ENCODE measurements at places on chromosomes 11 and 22.

- no peak for DNase-seq
Measured at GRCh38 chr11:91967691-91968045, 256.9 kb upstream of the FAT3 start.

- no peak for DNase-seq
Measured at GRCh38 chr22:37697538-37697835, 639 bp downstream of the TRIOBP start.

DNA sequence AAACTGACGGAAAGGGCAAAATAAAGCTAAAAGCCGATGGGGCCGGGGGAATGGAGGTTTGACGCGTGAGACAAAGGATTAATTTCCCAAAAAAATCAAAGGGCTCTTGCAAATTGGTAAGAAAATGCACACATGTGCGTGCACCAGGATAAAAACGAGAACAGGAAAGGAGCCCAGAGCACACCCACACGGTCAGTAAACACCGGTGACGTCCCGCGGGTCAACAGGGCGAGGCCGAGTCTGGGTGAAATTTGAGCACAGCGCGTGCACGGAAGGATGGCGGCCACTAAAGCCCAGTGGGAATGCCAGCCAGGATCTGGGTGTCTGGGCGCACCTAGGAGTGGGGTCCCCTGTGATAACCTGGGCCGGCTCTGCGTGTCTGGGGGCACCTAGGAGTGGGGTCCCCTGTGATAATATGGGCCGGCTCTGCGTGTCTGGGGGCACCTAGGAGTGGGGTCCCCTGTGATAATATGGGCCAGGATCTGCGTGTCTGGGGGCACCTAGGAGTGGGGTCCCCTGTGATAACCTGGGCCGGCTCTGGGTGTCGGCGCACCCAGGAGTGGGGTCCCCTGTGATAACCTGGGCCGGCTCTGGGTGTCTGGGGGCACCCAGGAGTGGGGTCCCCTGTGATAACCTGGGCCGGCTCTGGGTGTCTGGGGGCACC lies 44.4 kb downstream of the BRSK2 start:
- DNase-seq = no peak

GRCh38 chr22:18060646-18061620 lies 16.9 kb upstream of the PEX26 start:
- no peak for DNase-seq

- no peak for DNase-seq
Measured at GRCh38 chr11:83222499-83222898, 29.0 kb downstream of the ANKRD42 start.

DNA sequence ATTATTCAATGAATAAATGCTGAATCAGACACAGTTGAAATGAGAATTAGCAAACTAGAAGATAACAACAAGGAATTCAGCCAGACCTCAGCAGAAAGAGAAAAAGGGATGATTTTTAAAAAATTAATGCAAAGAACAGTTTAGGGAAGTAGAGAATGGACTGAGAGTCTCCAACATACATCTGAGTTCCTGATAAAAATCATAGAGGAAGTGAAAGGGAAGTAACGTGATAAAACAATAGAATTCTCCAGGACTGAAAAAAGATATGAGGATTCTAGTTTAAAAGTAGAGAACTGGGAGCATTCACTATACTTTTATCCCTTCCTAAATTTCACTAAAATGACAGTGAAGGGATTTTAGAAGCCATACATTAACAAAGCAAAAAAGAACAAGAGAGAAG lies 592.0 kb downstream of the SOX6 start:
- no peak for DNase-seq

- DNase-seq = peak; percentile 42
Measured at GRCh38 chr11:62269654-62270278, at the start of gene SCGB2A2. SCGB2A2 (plus strand) TSS chr11:62270158; CDS start chr11:62270217, 59 bp downstream.

DNA sequence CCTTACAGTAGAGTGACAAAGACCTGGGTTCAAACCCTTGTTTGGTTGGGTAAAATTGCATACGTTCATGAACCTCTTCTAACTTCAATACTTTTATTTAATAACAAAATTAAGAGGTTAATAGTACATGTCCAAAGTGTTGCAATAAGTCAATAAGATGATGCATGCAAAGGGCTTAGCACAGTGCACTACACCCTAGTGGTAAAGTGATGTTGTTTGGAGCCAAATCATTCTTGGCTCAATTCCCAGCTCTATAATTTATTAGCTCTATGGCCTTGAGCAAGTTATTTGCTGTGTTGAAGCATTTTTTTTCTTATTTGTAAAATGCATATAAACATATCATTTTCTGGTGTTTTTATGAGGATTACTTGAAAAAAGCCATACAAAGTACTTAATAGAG lies 945.3 kb downstream of the LRRC4C start:
- DNase-seq = no peak

- no peak for DNase-seq
Measured at GRCh38 chr11:134313379-134313778, 18.4 kb upstream of the GLB1L2 start.

GRCh38 chr22:22156716-22157347 lies 87.8 kb upstream of the VPREB1 start:
- peak; percentile 75 for DNase-seq

- no peak for DNase-seq
Measured at GRCh38 chr11:22635689-22636088, 10.1 kb upstream of the FANCF start.

DNA sequence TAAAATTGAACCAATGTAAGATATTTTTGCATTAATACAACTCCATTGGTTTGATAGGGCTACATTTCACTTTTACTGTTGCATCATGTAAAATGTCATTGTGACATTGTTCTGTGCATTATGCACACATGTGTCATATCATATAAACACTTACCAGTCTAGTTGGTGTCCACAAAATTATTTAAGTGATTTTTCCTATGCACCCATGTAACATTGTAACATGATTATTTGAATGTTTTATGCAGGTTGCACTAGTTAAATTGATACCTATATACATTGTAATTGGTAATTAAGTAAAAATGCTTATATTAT lies 9.6 kb upstream of the BIRC3 start:
- DNase-seq = no peak

DNA sequence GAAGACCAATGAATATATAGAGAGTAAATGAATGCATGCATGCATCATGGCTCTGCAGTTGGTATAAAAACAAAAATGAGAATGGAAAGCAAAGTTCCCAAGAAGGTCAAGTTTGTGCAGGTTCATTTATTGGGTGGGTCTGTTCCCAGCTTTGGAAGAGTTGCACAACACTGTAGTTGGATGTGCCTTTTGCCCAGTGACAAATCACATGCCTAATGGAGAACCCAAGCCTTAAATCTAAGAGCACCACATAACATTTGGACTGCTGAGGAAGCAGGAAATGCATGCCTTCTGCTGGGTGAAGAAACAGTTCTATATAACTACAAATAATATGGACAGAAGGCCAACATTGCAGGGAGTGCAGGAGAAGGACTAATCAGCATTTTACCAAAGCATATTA lies 30.6 kb downstream of the PRCP start:
- DNase-seq = no peak

DNA sequence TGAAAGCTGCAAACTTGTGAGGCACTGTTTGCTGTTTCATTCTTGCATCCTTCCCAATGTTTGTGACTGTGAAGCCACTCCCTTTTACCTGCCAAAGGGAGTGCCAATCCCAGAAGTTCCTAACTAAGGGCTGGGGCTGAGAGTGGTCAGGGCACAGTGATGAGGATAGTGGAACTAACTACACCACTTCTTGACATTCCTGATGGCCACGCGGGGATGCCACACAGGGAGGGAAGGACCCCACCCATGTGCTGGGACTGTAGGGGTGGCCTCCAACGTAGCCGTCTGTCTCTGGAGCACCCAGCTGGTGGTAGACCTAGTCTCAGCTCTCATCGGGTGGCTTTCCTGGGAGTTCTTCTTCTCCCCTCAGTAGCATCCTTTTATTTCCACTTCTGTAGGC lies 335.5 kb downstream of the CADM1 start:
- DNase-seq = no peak

- peak; percentile 55 for DNase-seq
Measured at GRCh38 chr11:125517116-125517770, 21.2 kb upstream of the FEZ1 start.

GRCh38 chr11:16793511-16793910 lies 55.1 kb downstream of the C11orf58 start:
- DNase-seq = no peak

DNA sequence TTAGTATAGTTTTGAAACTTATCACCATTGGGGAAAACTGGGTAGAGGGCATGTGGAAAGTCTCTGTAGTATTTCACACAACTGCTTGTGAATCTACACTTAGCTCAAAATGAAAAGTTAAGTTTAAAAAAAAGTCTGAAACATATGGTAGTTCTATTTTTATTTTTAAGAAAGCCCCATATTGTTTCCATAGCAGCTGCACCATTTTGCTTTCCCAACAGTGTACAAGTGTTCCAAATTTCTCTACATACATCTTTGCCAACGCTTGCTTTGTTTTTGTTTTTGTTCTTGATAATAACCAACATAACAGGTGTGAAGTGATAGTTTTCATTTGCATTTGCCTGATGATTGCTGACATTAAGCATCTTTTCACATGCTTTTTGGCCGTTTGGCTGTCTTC lies 445.2 kb downstream of the FAM181B start:
- no peak for DNase-seq

DNA sequence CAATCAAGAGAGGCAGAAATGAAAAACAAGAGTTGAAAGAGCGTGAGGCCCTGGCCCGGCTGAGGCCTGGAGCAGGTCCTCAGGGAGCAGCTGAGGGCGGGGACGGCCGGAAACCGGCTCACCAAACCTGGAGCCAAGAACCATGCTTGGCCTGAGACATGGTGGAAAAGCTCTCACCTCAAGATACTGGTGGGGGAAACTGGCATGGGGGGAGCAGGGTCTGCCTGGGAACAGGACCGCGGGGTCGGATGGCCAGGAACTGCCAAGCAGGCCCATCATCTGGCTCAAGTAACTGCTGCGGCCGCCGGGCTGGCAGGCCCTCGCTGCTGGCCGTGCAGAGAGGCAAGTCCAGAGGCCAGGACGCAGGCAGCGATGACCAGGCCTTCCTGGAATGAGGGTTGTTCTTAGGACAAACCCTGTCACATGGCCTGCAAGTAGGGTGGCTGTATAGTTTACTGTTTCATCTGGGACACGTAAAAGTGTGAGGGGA lies 18.9 kb upstream of the WNT11 start:
- no peak for DNase-seq

- DNase-seq = no peak
Measured at GRCh38 chr22:24412274-24412673, 15.1 kb upstream of the ADORA2A start.

- DNase-seq = no peak
Measured at GRCh38 chr11:134905517-134905916, 493.5 kb upstream of the B3GAT1 start.

DNA sequence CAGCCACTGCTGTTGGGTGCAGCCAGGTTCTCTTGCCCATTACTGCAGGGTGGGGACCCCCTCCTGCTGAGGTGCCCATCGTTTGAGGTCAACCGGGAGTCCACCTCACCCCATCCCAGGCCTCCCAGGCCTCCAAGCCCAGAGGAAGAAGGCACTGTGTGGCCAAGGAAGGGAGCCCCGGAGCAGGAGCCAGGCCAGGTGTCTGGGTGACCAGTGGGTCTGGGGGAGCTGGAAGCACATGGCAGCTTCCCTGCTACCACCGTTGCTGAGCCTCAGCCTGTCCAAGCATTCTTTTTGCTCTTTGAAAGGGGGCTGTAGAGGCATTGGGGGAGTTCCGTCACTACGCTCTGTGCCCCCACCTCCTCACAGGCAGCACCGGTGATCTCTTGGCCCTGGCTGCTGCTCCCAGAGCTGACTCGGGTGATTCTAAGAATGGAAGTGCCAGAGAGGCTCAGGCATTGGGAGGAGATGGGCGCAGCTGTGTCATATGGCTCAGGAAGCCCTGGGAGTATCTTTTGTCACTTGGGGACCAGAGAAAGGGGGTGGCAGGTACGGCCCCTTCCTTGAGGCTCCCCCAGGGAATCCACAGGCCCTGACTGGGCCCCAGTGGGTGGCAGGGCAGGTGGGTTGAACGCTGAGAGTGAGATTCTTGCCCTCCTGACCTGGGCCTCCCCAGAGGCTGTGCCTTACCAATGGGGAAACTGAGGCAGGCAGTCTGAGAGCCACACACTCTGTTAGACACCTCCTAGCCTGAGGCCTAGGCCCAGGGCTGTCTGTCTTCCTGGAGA lies 1.9 kb downstream of the SEPTIN5 start:
- no peak for DNase-seq

DNA sequence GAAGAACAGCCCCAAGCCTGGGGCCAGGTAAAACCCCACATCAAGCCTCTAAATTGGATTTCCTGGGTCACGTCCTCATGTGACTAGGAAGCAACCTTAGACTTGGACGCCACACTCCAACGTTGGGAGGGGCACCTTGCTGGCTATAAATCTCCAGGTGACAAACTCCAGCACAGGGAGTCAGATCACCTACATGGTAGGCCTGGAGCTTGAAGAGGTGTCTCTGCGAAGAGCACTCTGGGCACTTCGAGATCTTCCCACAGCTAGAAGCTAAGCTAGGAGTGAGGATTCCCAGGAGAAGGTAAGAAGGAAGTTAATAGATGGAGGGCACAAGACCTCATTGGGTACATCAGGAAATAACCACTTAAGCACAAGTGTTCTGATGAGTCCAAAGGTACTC lies 77.1 kb upstream of the GNAZ start:
- DNase-seq = no peak

- peak; percentile 90 for DNase-seq
Measured at GRCh38 chr22:35312198-35313059, 12.7 kb downstream of the TOM1 start.

- DNase-seq = no peak
Measured at GRCh38 chr11:105034813-105035620, at the start of gene CASP1. CASP1 (minus strand) TSS chr11:105035144; CDS start chr11:105035113, 31 bp downstream.

DNA sequence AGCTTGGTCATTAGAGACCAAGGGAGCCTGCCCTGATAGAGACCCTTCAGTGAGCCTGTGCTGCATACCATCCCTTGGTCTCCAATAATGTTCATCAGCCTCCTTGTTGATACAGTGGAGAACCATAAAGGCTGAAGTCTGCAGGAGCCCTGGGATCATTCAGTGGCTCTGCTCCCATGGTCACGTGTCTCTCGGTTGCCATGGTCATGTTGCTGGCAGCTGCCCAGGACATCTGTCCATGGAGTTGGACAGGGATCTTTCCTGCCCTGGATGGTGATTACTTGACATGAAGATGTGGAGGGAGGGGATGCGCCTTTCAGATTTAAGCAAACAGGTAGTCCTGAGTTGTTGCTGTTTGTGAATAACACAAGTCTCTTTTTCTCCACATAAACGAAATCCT lies 38.2 kb downstream of the CYB5R2 start:
- DNase-seq = peak; percentile 1

Data from NCI-H146 (cell line).